ENCODE measurements at places on chromosomes 1 and 21.

- DNase-seq = no peak
Observed at GRCh38 chr1:15997637-15998280, 6.3 kb upstream of the SRARP start.

DNA sequence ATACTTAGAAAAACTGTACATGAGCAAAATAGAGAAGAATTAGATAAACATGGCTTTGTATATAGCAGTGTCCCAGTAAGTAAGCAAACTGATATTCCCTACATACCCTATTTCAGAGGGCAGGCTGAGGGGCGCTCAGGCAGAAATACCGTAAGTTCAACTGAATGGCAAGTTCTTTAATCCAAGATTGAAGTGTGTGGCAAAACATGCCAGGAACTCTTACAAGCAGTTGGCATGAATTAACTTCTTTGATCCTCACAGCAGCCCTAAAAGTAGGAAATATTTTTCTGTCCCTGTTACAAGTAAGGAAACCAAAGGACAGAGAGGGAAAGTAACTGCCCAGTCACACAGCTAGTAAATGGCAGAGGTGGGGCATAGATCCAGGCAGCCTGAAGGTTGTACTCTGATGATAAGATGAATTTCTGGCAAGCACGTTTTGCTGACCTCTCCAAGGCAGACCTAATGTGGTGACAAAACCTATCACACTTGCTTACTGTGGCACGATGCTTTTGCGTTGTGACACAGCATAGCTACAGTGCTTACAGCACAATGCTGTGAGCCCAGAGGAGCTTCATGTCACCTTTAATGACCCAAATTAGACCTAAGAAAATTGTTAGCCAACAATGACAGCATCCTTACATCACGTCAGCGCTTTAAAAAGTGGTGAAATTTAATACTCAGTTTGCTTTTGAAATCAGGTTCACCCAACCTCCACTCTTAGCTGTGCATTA, 35.0 kb upstream of the THEM4 start:
- DNase-seq = no peak

GRCh38 chr1:33931111-33931475, 67.2 kb downstream of the HMGB4 start:
- no peak for DNase-seq

DNA sequence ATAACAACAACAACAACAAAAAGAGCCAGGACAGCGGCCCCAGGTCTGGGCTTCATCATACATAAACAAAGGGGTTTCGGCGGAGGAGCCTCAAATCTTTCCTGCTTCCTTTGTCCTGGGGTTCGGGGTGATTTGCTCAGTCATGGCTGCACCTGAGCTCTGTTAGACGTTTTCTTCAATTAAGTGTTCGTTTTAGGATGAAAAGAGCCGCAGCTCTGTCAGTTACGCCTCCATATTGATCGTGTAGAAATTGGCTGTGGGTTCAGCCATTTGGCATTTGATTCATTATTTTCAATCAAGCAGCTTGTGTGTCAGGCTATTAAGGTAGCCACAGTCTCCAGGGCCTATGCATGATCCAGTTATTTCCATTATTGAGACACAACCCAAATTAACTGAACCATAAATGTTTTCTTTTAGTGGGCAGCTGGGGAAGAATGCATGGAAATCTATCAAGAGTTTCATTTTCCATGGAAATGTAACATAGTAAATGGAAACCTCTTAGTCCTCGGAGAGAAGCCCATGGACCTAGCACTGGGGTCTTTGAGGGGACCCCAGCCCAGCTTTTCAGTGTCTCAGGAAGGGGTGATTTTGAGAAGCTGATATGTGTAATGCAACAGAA, 370.0 kb upstream of the C1orf174 start:
- no peak for DNase-seq

DNA sequence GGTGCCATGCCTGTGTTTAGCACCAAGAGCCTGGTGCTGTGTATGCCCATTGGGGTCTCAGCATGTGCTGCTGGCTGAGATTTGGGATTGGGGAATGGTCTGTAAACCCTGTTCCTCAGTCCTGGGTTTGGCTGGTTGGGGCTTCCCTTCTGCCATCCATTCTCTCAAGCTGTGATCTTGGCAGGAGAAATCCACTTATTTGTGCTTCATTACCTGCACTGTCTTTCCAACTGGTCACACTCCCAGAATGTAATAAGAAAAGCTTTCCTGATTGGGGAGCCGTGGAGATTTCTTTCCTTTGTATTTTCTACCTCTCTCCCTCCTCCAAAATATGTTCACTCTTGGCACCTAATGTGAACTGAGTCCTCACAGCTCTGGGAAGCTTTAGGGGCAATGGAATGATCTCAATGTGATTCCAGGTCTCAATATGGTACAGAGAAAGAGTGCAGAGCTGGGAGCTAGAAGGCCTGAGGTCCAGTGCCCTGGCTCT, 23.0 kb upstream of the KCNA10 start:
- DNase-seq = peak; percentile 7

DNA sequence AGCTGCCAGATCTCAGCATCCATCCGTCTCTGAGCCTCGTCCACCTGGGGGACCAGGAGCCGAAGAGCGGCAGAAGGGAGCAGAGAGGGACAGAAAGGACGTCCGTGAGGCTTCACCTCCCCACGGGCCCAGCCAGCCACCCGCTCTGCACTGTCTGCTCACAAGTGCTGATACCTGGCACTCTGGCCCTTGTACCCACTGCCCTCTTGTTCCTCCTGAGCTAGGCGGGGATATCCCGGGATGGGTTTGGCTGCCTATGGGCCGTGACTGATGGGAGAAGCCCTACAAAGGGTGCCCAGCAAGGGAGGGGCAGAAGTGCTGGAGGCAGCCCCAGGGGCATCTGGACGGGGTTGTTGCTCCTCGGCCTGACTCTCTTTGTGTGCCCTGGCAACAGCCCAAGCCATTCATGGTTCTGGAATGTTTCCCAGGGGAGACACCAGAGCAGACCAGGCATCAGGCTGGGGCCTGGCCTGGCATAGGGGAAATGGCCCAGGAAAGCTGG, 57.6 kb downstream of the LDLRAD2 start:
- peak; percentile 31 for DNase-seq

DNA sequence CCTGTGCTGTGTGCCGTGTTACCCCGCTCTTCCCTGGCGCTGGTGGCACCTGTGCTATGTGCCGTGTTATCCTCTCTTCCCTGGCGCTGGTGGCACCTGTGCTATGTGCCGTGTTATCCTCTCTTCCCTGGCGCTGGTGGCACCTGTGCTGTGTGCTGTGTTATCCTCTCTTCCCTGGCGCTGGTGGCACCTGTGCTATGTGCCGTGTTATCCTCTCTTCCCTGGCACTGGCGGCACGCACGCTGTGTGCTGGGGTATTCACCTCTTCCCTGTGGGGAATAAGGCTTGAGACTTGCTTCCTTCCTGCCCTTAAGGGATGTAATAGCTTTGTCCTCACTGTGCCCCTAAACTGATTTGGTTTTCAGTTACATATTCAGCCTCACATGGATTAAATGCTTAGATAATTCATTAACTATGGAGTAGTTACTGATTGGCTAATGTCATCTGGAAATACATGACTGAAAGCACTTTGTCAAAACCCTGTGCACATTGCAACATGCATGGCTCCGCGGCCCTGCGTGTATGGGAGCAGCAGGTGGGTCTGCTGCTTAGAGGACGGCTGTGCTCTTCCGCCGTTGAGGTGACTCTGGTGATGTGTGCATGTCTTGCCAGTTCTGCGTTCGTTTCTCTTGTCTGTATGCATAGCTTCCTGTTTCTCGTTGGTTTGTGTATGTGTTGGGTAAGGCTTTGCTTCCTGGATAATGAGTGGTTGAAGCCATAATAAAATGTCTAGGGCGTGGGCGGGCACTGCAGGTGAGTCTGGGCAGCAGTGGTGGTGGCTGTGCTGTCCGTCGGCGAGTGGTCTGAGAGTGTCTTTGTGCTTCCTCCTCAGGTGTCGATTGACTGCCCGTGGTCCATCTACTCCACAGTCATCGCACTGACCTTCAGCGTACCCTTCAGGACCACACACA, 17.9 kb upstream of the PWP2 start:
- no peak for DNase-seq
